ENCODE measurements at places on chromosomes 2 and 18.

GRCh38 chr2:41717839-41718238, 330.0 kb upstream of the PKDCC start:
- DNase-seq = no peak

DNA sequence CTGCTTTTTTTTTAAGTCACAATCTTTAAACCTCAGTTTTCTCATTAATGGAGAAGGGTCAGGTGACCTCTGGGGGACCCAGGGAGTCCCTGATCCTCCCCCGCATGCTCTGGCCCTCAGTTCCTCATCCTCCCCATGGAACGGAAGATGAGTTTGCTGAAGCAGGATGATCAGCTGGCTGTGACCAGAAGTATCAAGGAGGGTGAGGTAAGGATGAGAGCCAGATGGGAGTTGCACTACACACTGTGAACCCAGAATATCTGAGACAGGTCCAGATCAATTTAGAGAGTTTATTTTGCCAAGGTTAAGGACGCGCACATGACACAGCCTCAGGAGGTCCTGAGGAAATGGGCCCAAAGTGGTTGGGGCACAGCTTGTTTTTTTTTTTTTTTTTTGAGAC, 3.8 kb downstream of the CATIP start:
- DNase-seq = no peak

DNA sequence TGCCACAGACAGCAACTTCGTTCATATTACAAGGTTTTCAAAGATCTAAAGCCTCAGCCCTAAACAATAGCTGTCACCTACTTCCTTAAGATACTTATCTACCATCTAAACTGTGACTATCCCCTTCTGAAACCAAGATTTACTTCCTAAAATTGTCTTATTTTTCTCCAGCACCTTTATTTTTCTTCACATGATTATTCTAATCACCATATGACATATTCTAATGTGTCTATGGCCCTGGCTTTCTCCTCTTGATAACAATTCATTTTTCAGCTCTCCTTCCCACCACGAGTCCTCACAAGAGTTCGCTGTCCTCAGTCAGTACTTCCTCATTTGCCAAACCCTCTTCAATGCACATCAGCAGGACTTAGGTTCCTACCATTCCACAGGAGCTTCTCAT, 53.9 kb downstream of the RTTN start:
- DNase-seq = no peak

DNA sequence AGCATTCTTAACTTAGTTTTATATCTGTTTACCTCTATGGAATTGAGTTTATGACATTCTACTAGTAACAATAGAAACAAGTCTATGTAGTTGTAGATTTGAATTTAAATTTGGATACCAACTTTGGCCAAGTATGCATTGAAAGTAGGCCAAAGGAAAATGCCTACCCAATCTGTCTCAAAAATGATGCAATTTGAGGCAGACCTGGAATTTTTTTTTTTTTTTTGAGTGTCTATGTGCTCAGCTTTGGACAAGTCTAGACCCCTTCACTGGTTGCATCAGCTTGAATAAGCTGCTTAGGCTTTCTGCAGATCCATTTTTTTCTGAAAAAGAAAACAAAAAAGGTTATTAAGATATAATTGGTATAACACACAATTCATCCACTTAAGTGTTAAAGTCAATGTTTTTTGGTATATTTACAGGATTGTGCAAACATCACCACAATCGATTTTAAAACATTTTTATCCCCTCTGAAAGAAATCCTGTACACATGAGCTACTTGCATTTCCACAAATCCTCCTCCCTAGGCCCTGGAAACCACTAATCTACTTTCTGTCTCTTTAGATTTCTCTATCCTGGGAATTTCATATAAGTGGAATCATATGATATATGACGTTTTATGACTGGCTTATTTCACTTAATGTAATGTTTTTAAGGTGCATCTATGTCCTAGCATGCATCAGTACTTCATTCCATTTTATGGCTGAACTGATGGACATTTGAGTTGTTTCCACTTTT, 185.1 kb upstream of the CCDC68 start:
- DNase-seq = no peak

DNA sequence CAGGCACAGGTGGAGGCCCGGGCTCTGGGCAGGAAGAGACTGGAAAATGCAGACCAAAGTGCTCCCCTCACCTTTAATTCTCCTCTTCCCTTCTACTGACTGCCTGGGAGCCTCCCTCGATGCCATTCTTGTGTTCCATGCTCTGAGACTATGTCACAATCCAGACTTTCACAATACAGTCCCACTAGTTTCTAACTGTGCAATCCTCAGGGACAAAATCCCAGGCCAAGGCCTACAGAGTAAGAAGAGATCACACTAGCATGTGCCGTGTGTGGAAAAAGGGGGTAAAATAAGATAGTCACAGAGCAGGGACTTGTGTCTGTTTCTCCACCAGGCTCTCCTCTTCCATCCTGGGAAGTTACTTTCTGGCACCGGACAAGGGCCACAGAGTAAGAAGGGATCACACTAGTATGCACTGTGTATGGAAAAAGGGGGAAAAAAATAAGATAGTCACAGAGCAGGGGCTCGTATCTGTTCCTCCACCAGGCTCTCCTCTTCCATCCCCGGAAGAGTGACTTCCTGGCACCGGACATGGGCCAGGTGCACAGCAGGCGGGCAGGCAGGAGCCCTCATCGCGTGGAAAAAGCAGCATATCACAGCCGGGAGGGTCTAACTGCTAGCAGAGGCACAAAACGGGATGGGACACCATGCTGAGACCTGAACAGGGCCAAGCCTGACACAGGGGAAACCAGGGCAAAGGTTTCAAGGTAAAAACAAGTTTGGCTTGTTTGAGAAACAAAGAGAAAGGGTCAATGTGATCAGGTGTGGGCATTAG, 9.6 kb downstream of the CYB5A start:
- no peak for DNase-seq

DNA sequence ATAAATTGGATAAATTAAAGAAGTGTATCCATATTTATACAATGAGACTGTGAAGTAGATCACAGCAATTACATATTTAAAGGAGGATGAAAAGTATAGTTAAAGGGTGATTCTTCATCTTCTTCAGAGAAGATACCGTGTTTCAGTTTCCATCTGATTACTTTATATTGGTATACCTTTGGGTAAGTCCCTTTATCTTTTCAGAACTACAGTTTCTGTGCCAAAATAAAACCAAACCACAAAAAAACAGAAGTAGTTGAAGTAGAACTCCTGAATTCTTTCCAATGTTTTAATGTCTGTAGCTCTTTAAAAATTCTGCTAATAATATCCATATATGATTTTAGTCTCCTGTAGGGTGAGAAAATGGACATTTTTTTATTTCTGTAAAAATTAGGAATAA, 231.2 kb upstream of the LINC00305 start:
- no peak for DNase-seq

DNA sequence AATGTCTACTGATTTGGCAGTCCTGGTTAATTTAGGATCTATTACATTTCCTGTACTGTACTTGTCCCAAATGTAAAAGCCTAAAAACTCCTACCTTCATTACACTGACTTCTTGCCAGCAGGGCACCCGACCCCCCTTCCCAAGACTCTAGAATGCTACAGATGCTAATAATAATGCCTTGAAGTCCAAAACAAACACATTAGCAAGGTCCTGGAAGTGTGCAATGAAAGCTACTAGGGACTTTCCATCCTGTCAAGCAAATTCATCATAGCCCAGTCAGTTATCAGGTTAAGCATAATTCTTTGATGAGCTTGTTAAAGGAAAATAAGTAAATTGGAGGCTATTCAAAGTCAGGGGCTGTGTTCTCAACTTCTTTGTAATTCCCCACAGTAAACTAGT, 115.3 kb upstream of the RBBP8 start:
- no peak for DNase-seq

DNA sequence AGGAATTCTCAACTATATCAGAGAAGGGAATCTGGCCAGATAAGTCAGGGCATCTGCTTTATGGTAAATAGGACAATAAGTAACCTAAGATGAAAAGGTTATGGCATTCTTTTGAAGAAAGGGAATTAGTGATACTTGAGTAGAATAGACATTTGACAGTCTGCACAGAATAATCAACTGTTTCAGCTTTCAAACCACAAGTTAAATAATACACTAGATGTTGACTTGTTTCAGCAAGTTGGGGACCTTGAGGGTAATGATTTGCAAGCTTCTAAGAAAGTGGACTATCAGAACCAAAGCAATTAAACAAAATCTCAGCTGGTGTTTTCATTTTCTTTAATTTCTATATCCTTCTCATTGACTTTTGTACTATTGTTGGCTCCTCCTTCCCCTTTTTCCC, 54.5 kb downstream of the SLC39A10 start:
- DNase-seq = no peak

DNA sequence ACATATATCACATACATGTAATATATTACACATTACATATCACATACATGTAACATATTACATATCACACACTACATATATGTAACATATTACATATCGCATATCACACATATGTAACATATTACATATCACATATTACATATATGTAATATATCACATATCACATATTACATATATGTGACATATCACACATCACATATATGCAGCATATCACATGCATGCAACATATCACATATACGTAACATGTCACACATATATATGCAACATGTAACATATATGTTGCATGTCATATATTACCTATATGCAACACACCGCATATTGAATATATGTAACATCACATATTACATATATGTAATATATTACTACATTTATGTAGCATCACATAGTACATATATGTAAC, 211.2 kb downstream of the ARL6IP6 start:
- no peak for DNase-seq

DNA sequence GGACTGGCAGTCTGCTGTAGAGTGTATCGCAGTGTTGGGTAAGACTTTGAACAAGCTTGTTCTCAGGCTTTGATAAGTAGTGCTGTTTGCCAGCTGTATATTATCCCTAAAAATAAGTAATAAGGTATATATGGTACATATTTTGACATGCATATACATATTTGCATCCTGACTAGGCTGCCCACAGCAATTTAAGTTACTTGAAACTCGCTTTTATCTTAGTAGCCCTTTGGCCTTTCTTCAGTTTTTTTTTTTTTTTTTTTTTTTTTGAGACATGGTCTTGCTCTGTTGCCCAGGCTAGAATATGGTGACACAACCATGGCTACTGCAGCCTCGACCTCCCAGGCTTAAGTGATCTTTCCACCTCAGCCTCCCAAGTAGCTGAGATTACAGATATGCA, 18.2 kb downstream of the MSH6 start:
- DNase-seq = no peak

- no peak for DNase-seq
Measured at GRCh38 chr2:206939340-206939739, at the start of gene CPO. CPO (plus strand) TSS chr2:206939518; CDS start chr2:206939600, 82 bp downstream.

GRCh38 chr18:6106091-6106685, 210.9 kb upstream of the TMEM200C start:
- DNase-seq = no peak

- DNase-seq = no peak
Measured at GRCh38 chr2:176177580-176178037, 10.9 kb upstream of the HOXD1 start.

- no peak for DNase-seq
Measured at GRCh38 chr2:15711126-15711860, 119.6 kb downstream of the DDX1 start.

- DNase-seq = peak; percentile 25
Measured at GRCh38 chr2:178074123-178075005, 1.8 kb upstream of the PDE11A start.

DNA sequence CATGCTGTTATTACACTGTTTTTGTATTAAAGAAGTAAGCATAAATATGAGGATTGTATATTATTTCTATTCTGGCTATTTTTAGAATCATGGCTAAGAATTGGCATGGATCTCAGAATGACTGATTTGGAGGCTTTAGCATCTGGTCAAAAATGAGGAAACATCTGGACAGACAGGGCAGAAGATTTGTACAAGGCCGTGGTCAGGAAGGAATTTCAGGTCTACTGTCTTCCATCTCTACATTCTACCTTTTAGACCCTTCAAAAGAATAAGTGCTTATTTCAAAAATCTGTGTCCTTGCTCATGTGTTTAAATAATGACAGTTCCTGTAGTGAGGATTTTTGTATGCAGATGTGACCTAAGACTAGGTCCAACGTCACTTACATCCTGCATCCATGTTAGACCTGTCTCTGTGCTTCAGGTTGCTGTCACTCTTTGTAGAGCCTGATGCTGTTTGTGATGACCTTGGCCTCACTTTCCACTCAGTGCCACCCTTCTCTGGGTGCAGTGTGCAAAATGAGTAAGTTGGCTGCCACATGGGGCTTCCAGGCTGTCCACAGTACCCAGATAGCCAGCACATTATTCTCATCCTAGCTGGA, 54.7 kb upstream of the B3GNT2 start:
- no peak for DNase-seq

GRCh38 chr2:15136639-15137038, 424.5 kb downstream of the NBAS start:
- DNase-seq = no peak

DNA sequence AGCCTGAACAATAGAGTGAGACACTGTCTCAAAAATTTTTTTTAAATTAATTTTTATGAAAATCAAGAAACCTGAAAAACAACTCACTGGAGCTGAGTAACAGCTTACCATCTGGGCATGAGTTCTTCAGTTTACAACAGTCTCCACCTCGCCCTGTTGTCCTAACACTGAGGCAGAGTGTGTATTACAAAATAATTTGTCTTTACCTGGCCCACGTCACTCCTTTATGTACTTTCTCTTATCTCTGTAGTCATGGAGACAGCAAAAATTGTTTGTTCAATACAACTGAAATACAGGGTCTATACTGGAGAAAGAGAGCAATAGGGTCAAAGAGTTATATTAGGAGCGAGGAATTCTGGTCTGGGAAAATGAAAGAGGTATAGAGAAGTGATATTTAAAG, 48.1 kb downstream of the CYTIP start:
- DNase-seq = no peak

- DNase-seq = no peak
Measured at GRCh38 chr2:207663870-207664545, 38.8 kb upstream of the METTL21A start.

DNA sequence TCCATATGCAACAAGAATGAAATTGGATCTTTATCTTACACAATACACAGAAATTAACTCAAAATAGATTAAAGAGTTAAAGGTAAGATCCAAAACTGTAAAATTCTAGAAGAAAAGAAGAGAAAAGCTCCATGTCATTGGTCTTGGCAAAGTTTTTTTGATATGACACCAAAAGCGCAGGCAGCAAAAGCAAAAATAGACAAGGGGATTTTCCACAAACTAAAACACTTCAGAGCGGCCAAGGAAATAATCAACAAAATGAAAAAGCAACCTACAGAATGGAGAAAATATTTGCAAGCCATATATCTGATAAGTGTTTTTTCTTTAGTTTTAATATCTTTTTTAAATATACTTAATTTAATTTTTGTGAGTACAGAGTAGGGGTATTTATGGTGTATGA, 112.8 kb upstream of the CAB39 start:
- no peak for DNase-seq
